ENCODE measurements at places on chromosomes 2 and 18. TPM values are rescaled to one million over a fixed set of nuclear protein-coding genes. Genes with fewer than 3 reads are reported as not detected.

DNA sequence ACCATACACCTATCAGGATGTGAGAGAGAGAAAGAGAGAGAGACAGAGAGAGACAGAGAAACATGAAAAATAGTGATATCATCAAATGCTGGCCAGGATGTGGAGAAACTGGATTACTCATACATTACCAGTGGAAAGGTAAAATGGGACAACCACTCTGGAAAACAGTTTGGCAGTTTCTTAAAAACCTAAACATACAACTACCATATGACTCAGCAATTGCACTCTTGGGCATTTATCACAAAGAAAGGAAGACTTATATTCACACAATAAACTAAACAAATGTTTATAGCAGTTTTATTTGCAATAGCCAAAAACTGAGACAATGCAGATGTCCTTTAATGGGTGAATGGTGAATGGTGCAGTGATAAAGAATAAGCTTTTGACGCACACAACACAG, 29.1 kb downstream of the SLC4A3 start:
- no peak for DNase-seq

GRCh38 chr2:127610561-127610960, 35.4 kb upstream of the GPR17 start:
- no peak for DNase-seq

DNA sequence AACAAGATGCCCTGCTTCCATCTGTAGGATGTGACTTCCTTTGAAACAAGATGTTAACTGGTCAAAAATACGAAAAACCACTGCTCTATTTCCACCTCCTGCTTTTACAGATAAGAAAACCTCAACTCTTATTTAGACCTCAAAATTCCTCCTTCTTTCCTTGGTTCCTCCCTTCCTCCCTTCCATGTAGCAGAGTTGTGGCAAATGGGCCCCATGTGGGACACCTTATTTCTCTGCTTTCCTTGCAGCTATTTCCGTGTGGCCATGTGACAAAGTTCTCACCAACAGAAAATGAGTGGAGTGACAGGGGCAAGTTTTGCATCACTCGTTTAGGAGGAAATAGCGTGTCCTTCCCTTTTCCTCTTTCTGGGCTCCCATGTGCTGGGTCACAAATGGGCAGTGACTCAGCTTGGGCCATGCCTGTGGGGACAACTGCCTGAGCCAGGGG, 69.4 kb upstream of the SMAD2 start:
- no peak for DNase-seq

The ELOA2 gene
- not detected for total RNA-seq

The UGT1A5 gene
- total RNA-seq = not detected

Measured in ovary (tissue), 10 donors.